ENCODE measurements at places on chromosomes 3 and 15. TPM values are rescaled to one million over a fixed set of nuclear protein-coding genes. Genes with fewer than 3 reads are reported as not detected.

Gene PPCDC
- total RNA-seq, result 10.2 TPM

Gene CLDN16
- total RNA-seq, result not detected

Gene CCRL2
- total RNA-seq, result 3.6 TPM

Gene CCR3
- not detected for total RNA-seq

Gene CPLX3
- not detected for total RNA-seq

Gene SLC15A2
- total RNA-seq, result 0.18 TPM

Gene SCN11A
- not detected for total RNA-seq

Gene PPP1R14D
- not detected for total RNA-seq

Gene DNAH12
- total RNA-seq, result not detected

Gene SERF2
- total RNA-seq, result 2,009 TPM

Gene CHRNA5
- total RNA-seq, result 0.49 TPM

Gene DPPA2
- not detected for total RNA-seq

Gene MITF
- 1.1 TPM for total RNA-seq

Gene GABRG3
- not detected for total RNA-seq

Gene MKRN2
- total RNA-seq, result 39.5 TPM

Gene SCAANT1
- not detected for total RNA-seq

Gene SLC7A14
- 2.0 TPM for total RNA-seq

Gene NSMCE3
- total RNA-seq, result 10.4 TPM

Gene CTXND1
- not detected for total RNA-seq

Gene CDHR4
- not detected for total RNA-seq

Gene GLCE
- total RNA-seq, result 40.5 TPM

Gene RPL39L
- total RNA-seq, result 11.7 TPM

Gene SPINT1
- 0.81 TPM for total RNA-seq

Gene HMG20A
- total RNA-seq, result 23.2 TPM

Gene GNL3
- 76.4 TPM for total RNA-seq

Gene FSIP1
- 0.97 TPM for total RNA-seq

Gene ANKRD28
- 23.8 TPM for total RNA-seq

Gene LRRC15
- 0.90 TPM for total RNA-seq

Gene TMEM158
- 26.5 TPM for total RNA-seq

Gene TMEM108
- 0.81 TPM for total RNA-seq

Gene CHST13
- not detected for total RNA-seq

Gene ACTC1
- total RNA-seq, result not detected

Gene CCR4
- 0.32 TPM for total RNA-seq

Gene RLBP1
- total RNA-seq, result not detected

Gene FBXO45
- total RNA-seq, result 5.7 TPM

Gene GABRR3
- total RNA-seq, result not detected

Gene PLAAT1
- not detected for total RNA-seq

Gene PLS1
- total RNA-seq, result 0.16 TPM

Gene LYZL4
- total RNA-seq, result not detected

Gene CASR
- not detected for total RNA-seq

Gene GRAMD1C
- total RNA-seq, result 2.6 TPM

Gene TBCCD1
- 11.6 TPM for total RNA-seq

Gene OGG1
- total RNA-seq, result 16.7 TPM

Gene CFAP20DC
- total RNA-seq, result 4.5 TPM

Gene FAM81A
- 0.97 TPM for total RNA-seq

Gene SPATA12
- total RNA-seq, result not detected

Gene ERICH6
- not detected for total RNA-seq

Gene ITGA11
- 30.9 TPM for total RNA-seq

Gene TLR9
- not detected for total RNA-seq

Gene PPP2R3A
- total RNA-seq, result 12.3 TPM

Gene PLSCR5
- not detected for total RNA-seq

Gene AHSG
- total RNA-seq, result not detected

Gene POLQ
- total RNA-seq, result 0.36 TPM

Gene HYAL1
- total RNA-seq, result 6.1 TPM
